ENCODE measurements at places on chromosomes 5 and 9.

DNA sequence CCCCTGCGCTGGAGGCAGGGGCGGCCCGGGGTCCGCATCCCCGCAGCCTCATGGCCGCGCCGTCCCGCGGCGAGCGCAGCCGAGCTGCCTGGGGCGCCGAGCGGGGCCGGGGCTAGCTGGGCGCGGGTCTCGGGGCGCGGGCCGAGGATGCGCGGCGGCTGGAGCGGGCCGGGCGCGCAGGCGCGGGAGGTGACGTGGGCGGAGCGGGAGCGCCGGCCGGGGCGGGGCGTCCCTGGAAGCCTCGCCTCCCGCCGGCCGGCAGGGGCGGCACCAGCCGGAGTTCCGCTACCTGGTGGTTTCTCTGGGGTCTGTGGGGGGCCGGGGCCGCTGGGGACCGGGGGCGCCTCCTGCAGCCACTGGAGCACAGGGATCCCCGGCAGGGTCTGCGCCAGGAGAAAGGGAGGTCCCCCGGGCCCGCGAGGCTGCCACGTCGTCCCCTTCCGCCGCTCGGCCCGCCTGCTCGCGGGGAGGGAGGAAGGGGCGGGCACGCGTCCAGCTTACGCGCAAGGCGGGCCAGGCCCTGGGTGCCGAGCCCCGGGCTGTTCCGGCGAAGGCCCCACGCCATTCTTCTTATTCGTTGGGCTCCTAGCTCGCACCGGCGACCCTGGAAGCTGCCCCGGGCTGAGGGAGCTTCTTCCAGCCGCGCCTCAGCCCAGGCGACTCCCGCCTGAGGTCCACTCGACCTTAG, at the start of gene LPCAT1:
Gene LPCAT1 (minus strand): TSS at position 168 of the 688 bp plus-strand sequence. CDS start 116 bp downstream, at position 52.
- DNase-seq: peak; percentile 74

DNA sequence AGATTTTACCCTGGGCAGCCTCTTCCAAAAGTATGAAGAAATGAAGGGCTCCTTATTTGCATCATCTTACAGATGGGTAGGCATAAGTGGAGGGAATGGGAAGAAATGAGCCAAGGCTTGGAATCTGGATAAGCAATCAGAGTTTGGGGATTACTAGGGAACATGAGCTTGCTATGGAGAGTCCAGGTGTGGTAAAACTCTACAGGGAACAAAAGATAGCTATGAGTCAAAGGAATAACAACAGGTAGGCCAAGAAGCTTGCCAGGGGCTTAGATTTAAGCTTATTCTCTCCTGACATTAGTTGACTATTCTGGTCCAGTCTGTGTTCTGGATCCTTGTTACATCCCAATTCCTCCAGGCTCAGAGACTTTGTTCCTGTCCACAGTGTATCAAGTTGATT, 16.4 kb downstream of the RFK start:
- DNase-seq: no peak

DNA sequence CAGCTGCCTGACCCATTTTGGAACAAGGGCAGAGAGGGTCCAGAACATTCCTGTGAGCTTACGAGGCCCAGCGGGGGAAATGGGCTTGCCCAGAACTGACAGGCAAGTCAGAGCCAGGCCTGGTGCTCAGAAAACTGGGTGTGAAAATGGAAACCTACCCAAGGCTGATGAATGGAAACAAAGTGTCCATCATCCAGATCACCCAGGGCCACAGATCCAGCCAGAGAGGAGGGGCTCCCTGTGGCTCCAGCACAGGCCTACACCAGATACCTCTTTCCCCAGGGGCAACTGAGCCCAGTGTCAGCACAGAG, 3.1 kb downstream of the CLTB start:
- peak; percentile 84 for DNase-seq

- peak; percentile 97 for DNase-seq
Measured at GRCh38 chr5:98631311-98632054, 142.0 kb upstream of the RGMB start.

GRCh38 chr9:89153232-89154017, 25.2 kb downstream of the SHC3 start:
- peak; percentile 86 for DNase-seq

DNA sequence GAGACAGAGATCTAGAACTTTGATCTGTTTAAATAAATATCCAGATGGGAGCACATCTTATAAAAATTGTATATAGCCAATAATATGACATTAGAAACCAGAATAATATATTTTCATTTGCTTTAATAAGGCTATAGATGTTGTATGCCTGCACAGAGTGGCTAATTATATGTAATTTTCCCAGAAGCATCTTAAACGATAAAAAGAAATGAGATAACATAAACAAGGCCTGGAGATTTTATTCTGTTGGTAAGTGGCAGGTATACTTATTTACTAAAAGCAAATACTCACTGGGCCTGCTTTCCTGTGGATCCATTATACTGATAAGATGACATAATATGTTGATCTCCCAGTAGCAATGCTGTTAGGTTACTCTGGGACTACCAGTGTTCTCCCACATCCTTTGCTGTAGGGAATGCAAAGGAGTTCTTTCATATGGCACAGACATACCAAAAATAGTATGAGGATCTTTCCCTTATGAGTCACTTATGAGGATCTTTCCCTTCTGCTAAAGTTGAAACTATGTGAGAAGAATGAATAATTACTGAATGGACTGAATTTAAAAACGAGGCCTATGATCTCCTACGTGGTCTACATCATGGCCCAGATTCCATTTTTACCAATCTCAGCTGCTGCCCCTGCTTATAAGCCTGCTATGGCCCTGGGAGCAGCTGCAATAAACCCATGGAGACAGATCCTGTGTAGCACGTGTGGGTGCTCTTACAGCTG, 112.1 kb downstream of the NUDT12 start:
- peak; percentile 95 for DNase-seq

DNA sequence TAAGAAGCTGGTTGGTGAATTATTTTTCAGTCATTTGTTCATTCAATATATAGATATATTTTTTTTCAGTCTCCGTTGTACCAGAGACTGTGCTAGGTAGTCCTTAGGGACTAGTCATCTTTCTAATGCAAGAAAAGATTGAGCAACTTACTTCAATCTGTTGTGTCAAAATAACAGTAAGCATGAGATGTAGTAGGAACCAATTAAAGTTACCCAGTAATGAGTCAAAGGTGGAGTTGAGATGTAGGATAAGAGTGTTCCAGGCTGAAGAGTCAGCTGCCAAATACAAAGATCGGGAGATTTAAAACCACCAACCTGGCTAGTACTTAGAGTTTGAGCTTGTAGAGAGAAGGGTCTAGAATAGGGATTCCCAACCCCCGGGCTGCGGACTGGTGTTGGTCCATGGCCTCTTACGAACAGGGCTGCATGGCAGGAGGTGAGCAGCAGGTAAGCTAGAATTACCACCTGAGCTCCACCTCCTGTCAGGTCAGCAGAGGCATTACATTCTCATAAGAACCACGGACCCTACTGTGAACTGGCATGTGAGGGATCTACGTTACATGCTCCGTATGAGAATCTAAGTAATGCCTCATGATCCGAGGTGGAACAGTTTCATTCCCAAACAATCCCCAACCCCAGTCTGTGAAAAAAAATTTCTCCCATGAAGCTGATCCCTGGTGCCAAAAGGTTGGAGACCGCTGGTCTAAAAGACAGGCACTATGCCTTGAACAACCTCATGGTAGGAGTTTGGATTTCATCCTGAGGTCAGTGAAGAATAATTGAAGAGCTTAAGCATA, 1241.5 kb upstream of the WWC1 start:
- DNase-seq: no peak

GRCh38 chr5:115471345-115472063, 73.1 kb downstream of the FEM1C start:
- no peak for DNase-seq

- peak; percentile 66 for DNase-seq
Measured at GRCh38 chr9:21778304-21778703, 24.1 kb upstream of the MTAP start.

- peak; percentile 1 for DNase-seq
Measured at GRCh38 chr5:50889790-50890189, 223.4 kb downstream of the PARP8 start.

DNA sequence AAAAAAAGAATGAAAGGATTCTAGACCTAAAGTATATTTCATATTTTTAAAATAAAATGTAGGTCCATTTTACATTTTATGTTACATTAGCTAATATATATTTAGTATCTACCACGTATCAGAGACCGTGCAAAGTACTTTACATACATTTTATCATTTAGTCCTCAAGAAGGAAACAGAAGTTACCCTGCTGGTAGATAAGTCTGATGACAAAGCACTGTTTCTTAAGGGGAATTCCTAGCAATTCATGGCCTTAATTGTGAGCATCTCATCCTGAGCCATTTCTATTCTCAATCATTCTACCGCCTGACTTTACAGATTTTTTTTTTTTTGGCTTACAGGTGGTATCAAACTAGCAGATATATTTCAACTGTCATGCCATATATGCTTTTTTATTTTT, 367.7 kb downstream of the PRELID2 start:
- no peak for DNase-seq

GRCh38 chr5:38994324-38994927, 79.8 kb downstream of the RICTOR start:
- peak; percentile 70 for DNase-seq

DNA sequence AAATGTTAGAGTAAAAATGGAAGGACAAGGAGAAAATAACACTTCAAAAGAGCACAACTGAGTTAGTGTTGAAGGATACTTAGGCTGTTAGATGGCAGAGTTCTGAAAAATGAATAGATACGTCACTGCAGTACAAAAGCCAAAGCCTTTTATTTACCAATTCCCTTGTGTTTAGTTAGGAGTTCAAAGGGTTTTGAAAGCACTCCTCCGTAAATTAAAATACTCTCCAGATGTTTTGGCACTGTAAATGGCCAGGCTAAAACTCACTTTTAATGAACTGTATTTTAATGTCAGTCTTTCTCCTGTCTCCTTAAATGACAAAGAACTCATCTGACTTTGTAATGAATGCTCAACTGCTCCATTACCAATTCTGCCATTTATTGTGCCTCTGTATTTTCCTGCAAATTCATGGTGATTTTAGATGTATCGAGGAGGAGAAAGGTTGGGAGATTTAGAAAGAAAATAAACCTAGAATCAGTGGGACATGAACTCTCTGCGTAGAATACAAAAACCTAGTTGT, 1727.2 kb downstream of the MAT2B start:
- no peak for DNase-seq

- DNase-seq: peak; percentile 34
Measured at GRCh38 chr9:116154334-116154975, 864 bp downstream of the PAPPA start.

- DNase-seq: no peak
Measured at GRCh38 chr5:67528953-67529352, 332.4 kb upstream of the CD180 start.

- no peak for DNase-seq
Measured at GRCh38 chr5:18105449-18105848, 471.2 kb downstream of the TAF11L14 start.

DNA sequence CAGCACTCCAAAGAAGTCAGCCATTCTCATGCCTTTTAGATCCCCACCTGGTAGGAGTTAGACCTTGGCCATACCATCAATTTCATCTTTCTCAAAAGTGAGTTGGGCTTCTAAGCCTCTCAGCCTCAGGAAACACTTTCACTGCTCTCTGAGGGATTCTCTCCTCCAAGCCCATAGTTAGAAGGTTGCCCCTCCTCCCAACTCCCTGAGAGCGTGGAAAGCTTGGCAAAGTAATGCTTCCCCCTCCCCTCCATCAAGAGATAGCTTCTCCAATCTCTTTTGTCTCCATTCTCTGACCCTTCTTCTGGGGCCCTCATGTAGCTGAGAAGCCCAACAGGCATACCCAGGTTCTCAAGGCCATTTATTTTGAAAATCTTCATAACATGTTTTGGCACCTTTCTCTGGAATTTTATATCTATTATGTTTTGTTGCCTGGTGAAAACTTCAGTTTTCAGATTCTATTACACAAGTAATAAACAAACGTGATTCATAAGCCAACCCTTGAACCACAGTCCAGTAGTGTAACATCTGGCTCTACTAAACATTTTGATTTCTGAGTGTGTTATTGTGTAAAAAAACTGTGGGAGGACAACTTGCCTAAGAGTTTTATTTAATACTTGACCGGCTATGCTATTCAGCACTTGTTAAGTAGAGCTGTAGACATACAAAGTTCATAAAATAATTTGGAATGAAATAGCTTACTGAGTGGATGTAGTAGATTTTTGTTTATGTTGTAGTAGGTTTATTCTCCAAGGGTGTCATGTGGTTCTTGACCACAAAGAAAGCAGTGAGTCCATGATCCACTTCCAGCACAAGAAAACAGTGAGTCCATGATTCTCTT, 17.1 kb downstream of the LVRN start:
- peak; percentile 44 for DNase-seq

DNA sequence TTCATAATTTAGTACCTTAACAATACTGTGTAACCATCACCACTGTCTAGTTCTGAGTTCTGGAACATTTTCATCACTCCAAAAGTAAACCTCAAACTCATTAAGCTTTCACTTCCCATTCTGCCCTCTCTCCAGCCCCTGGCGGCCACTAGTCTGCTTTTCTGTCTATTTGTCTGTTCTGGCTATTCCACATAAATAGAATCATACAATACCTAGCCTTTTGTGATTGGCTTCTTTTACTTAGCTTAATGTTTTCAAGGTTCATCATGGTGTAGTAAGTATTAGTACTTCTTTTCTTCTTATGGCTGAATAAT, 138.7 kb downstream of the RAPGEF6 start:
- no peak for DNase-seq

GRCh38 chr9:79764374-79764773, 192.6 kb downstream of the TLE4 start:
- DNase-seq: peak; percentile 99

GRCh38 chr5:161002571-161003074, 150.6 kb upstream of the ATP10B start:
- no peak for DNase-seq

DNA sequence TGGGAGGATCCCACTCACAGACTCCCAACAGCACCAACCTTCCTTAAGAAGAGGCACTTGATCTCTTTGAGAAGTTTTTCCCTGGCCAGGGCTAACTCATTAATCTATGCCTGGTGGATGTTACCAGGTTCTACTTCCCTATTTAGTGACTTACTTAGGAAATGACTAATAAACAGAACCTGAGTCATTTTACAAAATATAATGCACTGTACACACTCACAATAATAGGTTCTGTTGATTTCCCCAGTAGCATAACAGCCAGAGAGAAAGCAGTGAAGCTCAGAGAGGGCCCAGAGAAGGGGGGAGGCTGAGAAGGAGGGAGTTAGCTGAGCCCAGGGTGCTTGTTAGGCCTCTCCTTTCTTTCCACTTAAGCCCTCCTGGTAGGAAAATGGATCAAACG, 27.1 kb downstream of the FRMD3 start:
- peak; percentile 30 for DNase-seq

DNA sequence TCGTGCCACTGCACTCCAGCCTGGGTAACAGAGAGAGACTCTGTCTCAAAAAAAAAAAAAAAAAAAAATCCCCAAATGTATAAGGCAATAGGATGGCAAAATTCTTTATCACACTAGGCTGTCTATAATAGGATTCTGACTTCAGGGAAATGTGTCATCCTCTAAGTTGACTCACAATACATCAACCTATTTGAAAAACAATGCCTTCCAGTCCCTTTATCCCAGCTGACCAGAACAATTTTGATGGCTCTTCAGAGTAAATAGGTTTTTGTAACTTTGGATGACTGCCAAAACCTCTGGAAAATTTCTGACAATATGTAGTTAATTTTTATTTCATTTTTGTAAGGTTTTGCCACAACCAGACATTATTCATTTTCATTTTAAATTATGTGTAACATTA, 184.1 kb downstream of the CCDC192 start:
- no peak for DNase-seq

Measured in EL (cell line).